Naive thymus-derived CD4-positive, alpha-beta T cell (primary cell): ENCODE measurements at places on chromosomes 2 and 18. TPM values are rescaled to one million over a fixed set of nuclear protein-coding genes. Genes with fewer than 3 reads are reported as not detected.

DNA sequence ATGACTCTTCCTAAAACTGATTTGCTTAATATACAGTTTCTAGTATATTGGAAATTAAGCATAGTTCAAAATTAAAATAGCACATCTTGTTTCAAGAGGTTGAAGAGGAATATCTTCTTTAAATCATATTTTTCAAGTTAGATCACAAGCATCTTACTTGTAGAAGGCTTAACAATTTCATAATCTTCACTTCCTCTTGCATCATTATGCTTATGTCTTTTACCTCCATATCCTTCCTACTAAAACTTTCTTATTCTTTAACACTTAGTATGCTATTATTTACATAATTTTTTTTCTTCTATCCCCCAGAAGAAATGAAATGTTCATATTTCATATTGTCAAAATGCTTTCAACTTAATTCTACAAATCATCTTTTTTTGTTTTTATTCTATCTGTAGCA, 1354.9 kb upstream of the TMEFF2 start:
- DNase-seq = no peak

EMX1 gene
- polyA plus RNA-seq = not detected

DNA sequence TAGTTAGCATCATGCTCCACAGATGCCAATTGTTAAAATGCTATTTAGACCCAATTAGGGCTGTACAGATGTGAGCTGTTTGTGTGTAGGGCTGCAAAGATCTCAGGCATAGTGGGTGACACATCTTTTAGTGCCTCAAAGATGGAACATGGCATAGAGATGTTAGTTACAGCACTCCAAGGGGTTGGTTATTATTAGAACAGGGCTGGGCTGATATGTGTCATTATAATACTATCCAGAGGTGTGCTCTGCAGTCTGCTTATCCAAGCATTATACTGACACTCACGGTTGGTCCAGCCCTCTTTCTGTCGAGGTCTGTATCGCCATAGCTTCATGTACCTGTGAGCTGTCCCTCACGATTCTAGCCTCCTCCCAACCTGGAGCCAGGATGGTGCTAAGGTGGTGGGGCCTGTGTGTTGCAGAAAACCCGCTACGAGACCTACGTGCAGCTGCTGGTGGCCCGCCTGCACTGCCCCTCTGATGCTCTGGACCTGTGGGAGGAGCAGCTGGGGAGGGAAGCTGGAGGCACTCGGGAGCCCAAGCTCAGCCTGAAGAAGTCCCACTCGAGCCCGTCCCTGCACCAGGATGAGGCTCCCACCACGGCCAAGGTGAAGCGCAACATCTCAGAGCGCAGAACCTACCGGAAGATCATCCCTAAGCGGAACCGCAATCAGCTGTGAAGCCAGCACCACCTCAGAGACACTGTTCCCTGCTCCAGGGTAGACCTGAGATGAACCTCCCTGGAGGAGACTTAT, 27.1 kb downstream of the PSD4 start:
- no peak for DNase-seq

DNA sequence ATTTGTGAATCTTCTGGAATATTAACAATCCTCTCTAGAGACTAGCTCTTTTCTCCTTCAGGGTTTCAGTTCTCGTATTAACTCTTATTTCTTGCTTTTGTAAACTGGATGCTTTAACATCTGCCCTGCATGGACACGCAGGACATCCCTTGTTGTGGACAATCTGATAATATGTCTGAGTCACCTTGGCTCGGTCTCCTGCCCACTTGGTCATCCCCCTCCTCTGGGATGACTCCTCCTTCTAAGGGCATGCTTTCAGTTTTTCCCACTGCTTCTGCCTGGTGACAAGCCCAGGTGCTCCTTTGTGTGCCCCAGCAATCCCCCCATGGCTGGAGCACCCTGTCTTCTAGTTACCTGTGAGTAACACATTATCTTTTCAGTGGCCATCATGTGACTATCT, 460.5 kb downstream of the DSC3 start:
- DNase-seq = no peak

DNA sequence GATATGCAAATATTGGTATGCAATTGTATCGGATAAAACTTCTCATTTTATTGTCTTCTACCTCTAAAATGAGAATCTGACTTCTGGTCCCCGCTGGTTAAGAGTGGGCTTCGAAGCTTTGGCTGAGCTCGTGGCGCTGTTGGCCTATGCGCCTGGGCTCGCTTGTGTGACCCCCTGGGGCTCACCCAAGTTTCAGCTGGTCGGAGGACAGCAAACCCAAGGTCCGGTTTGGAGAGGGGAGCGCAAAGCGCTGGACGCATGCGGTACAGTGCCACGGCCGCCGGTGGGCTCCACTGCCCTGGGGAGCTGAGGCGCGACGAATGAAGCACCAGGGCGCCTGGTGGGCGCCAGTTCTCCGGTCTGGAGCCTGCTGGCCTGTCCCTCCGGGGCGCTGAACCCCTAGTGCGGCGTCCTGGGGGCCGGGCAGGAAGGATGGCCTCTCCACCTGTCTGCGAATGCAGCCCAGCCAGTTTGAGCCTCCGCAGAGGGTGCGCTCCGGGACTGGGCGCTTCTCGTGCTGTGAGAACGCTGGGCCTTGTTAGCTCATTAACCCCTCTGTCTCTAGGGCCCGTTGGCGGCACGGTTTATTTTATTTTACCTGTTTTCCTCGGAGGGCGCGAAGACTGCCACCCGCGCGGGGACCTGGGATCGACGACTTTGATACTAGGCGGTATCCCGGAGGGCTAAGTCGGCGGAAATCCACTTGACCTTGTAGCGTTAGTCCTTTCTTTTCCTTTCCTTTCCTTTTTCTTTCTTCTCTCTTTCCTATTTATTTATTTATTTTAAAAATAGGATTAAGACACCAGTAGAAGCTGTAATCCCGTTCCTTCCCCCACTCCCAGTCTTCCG, 10.4 kb downstream of the MEIS1 start:
- no peak for DNase-seq

- no peak for DNase-seq
Observed at GRCh38 chr2:14756122-14756541, 123.6 kb downstream of the LRATD1 start.

SIX3 gene
- polyA plus RNA-seq = not detected
